ENCODE measurements at places on chromosomes 2 and 18.

DNA sequence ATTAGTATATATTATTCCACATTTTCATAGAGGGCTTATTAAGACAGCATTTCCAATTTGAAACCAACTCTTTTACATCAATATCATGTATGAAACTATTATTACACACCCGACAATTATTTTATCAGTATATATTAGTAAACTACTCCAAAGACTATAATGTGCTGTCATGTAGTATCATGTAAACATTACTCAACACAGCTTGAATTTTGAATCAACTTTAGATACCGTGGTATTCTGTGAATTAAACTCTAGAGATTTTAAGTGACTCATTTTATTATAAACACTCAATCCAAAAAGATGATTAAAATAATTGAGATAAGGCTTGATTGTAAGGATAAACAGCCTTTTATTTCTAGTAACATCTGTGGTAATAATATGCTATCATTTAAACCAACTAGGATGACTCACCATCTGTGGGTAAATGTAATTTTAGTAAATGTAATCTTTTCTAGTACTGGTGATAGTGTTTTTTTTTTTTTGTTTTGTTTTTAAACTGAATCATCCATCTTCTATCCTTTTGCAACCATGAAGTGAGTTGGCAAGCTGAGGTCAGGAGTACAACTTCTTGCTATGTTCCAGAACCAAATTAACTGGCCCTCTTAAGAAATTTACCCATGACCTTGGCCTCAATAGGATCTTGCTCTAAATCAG, 144.3 kb upstream of the SMAD7 start:
- no peak for DNase-seq

DNA sequence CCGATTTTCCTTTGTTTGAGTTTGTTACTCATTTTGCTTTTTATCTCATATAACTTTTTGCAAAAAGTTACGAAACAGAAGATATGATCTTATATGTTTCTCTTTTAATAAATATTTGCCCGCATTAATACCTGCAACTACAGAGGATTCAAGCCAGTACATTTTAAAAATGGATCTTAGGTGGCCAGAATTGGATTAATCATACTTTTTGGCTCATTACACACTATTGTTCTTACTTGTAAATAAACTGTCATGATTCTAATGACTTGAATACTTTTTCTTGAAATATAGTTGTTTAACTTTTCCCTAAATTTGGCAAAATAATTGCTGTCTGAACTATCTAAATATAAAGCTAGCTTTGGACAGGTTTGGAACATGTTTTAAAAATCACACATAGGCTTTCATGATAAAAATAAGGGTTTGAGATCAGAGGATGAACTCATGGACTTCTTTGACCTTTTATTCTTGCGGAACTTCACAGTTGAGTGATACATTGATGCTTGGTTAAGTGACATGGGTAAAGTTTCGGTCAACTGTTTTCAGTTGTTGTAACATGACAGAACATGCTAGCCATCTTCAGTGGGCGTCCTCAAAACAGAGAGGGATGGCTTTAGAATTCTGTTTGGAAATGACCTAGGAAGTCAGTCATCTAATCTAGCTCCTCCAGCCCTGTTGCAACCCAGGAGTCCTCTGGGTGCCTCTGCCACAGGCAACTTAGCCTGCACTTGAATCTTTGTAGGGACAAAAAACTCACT, 44.5 kb downstream of the LTBP1 start:
- no peak for DNase-seq

DNA sequence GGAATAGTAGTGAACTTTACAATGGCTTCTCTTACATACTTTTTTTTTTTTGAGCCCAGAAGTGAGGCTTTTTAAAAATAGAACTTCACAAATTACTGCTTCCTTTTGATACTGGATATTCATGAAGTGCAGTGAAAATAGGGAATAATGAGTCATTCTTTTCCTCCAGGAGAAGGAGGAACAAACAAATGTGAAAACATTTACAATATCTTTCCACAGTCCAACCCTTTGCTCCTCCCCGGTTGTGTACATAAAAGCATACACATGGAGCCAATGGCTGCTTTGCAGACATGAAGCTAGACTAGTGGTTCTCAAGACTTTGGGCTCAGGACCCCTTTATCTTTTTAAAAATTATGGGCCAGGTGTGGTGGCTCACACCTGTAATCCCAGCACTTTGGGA, 266.9 kb downstream of the GBX2 start:
- DNase-seq: no peak

- DNase-seq: peak; percentile 40
Measured at GRCh38 chr2:127067620-127068350, 39.2 kb downstream of the BIN1 start.

- no peak for DNase-seq
Measured at GRCh38 chr18:63553081-63553480, 10.9 kb downstream of the SERPINB12 start.

DNA sequence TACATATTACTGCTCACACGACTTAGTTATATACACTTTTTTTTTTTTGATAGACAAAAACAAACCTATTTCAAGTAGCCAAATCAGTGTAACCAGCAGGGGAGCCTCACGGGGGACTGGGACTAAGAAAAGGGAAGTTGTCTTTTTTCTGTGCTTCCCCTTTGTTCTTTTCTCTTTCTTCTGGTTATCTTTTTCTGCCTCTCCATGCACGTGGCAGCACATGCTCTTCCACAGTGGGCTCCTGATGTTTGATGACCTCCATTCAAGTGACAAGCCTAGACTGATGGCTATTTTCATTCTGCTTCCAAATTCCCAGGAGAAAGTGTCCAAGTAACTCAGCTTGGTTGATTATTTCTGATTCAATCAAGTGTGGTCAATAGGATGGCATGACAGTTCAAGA, 98.2 kb upstream of the STK39 start:
- DNase-seq: no peak

DNA sequence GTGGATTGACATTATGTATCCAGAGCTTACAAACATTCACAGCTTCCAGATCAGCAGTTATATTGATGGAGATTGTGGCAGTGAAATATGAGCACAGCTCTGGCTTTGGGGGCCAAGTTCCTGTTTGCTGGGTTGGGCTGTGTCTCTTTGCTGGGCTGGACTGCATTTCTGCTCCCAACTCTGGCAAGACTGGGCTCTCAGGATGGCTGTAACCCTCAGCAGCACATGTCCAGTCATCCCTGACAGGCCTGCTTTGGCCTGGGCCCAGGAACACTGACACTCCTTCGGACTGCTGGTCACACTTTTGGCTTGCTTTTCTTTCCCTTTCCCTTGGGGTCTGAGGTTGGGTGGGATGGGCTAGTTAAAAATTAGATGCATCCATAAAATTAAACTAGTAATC, 17.9 kb upstream of the VPS4B start:
- no peak for DNase-seq

DNA sequence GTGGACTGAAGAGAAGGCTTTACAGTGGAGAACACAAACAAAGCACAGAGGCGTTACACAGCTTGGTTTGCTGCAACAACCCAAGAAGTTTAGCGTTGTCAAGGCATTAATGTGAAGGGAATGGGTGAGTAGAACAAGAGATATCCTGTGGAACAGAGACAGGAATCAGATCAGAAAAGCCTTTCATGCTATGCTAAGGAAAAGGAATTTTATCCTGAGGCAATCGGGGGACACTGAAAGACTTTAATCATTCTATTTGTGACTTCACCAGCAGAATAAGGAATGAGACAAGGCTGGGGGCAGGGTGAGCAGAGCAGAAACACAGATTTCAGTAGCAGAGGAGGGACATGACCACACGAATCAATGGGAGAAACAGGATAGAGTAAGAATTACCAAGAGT, 600.7 kb downstream of the IRS1 start:
- DNase-seq: no peak

DNA sequence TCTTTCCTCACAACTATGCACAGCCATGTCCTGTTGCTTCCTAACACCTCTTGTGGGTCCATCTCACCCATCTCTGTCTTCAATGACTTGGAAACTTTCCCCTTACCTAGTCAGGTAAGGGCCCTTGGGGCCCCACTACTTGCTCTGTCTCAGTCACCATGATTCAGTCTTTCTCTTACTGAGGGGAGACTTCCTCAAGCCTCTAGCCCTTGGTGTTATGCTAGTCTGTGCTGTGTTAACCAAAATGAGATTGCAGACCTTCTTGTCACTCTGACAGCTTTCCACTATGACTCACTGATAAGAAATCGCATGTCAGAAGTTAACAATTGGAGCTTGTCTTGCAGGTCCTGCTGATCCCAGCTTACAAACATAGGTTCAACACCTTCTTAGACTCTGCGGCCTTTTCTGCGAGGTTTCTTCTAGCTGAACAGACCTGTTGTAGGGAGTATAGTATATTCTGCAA, 65.3 kb downstream of the WDR75 start:
- DNase-seq: no peak

Measured in stimulated activated CD8-positive, alpha-beta memory T cell treated with anti-CD3 and anti-CD28 coated beads, Interleukin-15, amount 100 ng/mL, for 1 hour (primary cell).